ENCODE measurements at places on chromosomes 5 and 9.
A peak's percentile ranks its signal among the peaks of the same experiment; 100 is the strongest.

GRCh38 chr9:134303601-134304000 lies 22.7 kb upstream of the RXRA start:
- DNase-seq, result no peak

- DNase-seq, result no peak
Observed at GRCh38 chr9:76266649-76267283, 127.5 kb downstream of the RFK start.

DNA sequence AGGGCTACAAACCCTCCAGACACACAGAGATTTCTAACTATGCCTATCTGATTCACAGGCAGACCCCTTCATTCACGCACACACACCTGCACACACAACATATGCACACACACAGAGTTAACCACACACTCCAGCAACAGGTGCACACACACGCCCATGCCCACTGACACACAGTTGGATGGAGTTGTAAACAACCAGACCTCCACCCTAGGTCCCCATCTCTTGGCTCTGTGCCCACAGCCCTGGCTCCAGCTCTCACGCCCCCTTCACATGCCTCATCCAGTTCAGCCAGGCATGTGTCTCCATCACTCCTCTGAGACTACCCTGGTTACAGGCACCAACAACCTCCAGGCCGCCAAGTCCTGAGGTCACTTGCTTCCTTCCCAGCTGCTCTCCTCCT lies 61.1 kb downstream of the PSD2 start:
- no peak for DNase-seq

DNA sequence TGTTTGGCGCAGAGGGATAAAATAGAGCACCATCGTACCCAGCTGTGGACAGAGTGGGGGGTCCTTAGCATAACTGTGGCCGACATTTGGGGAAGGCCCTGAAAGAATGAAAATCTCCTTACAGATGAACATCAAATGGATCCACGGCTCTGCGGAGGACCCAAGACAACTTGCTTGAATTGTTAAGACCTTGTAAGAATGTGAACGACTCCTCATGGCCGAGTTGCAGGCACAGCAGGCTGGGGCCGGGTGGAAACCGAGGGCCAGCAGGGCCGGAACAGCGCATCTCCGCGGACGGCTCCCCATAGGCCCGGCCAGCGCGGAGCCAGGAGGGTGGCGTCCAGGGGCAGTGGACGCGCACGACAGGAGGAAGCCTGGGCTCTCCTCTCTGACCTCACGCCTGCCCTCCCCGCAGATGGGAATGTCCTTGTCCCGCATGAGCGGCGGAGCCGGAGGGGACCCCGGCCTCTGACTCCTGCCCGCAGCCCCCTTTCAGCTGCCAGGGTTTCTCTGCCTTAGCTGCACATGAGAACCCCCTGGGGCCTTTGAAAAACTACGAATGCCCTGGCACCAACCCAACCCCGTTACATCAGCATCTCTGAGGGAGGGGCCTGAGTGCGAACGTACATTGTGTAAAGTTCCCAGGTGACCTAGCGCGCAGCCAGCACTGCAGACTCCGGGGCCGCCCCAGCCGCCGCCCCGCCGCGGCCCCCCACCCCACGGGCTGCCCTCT lies 36.2 kb upstream of the PTCH1 start:
- no peak for DNase-seq

- DNase-seq, result no peak
Observed at GRCh38 chr5:151719228-151720000, 32.7 kb upstream of the SPARC start.

- DNase-seq, result no peak
Observed at GRCh38 chr5:16792598-16793275, 143.4 kb downstream of the MYO10 start.

DNA sequence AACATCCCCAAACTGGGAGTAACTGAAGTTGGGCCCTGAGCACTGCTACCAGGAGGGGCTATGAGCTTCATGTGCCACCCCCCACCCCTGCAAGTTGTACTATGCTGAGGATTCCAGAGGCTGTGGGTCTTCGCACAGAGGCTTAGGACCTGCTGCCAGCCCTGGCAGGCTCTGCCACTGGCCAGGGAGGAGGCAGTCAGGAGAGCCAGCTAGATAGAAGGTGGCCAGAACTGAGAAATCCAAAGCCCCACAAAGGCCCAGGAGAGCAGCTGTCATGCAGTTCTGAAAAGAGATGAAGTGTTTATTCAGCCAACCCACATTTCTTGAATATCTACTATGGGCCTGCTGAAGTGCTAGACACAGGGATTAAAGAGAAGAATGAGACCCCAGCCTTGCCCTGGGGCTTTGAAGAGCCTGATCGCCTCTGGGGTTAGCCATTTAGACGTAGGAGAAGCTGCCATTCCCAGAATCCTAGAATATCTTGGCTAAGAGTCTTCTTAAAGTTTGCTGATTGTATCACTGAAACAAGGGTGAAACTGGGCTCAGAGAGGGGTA lies 1.4 kb downstream of the ALAD start:
- DNase-seq, result no peak

DNA sequence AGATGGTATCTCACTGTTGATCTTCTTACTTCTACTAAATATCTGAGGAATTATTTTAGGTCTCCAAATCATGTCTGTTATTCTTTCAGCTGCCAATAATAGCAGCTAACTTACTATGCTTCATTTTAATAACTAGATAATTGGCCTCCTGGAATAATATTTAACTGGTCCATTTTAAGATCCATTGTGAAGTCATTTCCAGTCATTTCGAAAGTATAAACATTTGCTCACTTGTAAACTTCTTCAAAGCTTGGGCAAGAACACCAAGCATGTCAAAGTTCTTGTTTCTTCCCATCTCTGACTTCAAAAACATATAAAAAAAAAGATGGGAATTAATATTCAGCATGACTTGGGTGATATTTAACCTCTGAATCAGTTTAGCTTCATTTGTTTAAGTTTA lies 61.4 kb upstream of the MRPS30 start:
- DNase-seq, result no peak

DNA sequence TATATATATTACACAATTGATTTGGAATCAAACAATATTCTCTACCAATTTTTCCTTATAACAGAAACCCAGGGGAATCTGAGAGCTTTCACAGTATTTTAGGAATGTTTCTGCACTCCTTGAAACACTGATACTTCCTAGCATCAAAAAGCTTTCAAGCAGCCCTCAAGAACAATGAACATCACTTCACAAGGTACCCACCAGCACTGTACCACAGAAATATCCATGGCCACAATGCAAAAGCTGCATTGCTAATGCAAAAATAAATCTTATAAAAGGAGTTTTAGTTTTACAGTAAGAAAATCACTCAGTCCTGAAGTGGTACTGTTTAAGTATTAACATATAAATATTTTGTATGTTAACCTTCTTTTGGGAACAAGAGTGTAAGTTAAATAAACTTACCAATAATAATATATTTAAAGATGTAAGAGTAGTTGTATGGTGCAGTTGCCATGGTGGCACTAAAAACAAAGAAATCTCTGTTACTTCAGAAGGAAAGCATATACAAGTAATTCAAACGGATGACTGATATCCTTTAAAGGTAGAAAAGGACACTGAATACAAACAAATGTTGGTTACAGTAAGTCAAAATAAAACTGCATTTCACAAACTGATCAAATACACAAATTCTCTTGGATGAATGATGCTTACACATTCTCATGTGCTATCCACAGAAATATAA lies 8.6 kb downstream of the RAB14 start:
- DNase-seq, result no peak

DNA sequence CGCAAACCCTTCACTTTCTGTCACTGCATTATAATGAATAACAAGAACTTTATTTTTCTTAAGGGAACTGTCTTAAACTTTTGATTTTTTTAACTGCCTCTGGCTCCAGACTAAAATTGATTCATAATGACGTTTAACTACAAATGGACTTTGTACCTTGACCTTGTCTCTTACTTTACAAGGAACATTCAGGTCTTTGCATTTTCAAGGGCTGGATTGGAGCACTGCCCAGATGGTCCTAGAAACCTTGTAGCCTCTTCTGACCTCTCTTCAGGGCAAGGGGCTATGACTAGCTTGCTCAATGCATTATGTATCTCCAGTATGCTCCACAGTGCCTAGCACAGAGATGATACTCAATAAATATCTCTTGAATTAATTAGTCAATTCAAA lies 612.6 kb upstream of the CLINT1 start:
- no peak for DNase-seq

GRCh38 chr9:130854092-130854491 lies 19.0 kb downstream of the ABL1 start:
- DNase-seq, result no peak

GRCh38 chr9:113381909-113382411 lies 5.2 kb upstream of the HDHD3 start:
- no peak for DNase-seq

DNA sequence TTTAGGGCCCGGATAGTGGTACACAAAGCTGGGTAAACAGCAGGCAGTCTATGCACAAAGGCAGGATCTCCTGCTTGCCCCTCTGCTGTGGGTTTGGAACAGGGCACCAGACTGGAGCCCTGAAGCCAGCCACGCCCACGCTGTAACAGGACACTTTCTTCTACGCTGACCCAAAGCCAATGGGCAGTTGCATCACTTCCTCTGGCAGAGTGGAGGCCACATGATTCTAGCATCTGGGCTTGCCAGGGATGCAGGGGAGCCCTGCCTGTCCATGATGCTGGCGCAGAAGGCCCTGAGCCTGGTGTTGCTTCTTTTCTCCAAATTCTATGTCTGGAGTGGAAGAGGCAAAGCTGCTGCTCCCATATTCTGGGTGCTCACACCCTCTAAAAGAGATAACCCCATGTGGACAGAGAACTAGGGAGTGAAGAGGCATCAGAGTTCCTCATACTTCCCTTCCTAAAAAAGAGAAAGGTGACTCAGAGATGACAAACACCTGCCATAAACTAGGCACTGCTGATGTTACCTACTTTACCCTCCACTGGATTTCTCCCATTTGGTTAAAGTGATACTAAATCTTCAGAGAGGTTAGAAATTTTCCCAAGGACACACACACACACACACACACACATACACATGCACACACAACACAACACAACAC lies 260.3 kb upstream of the KLF4 start:
- DNase-seq, result peak; percentile 86

GRCh38 chr5:6553972-6554371 lies 78.9 kb downstream of the NSUN2 start:
- DNase-seq, result no peak

DNA sequence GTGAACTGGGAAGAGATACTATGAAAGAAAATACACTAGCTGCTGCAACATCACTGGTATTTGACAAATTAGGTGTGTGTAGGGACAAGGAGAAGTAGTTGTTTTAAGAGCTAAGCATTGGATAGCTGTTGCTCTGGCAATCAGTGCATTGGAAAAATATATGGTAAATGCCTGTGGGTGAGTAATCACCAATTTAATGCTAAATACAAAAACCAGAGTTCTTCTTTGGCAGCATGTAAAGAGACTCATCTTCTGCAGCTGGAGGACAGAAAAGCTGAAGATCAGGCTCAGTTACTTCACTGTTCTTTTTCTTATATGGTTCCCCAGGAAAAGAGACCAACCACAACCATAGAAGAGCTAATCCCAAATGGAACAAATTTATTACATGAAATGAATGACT lies 201.8 kb upstream of the MPDZ start:
- DNase-seq, result no peak

GRCh38 chr5:15183520-15183919 lies 311.9 kb upstream of the ANKH start:
- no peak for DNase-seq

- no peak for DNase-seq
Observed at GRCh38 chr5:149614034-149614907, 33.0 kb downstream of the ARHGEF37 start.

GRCh38 chr5:155017610-155018009 lies 4.1 kb downstream of the KIF4B start:
- DNase-seq, result no peak

- DNase-seq, result peak; percentile 65
Observed at GRCh38 chr5:84249918-84250630, 134.6 kb downstream of the EDIL3 start.

DNA sequence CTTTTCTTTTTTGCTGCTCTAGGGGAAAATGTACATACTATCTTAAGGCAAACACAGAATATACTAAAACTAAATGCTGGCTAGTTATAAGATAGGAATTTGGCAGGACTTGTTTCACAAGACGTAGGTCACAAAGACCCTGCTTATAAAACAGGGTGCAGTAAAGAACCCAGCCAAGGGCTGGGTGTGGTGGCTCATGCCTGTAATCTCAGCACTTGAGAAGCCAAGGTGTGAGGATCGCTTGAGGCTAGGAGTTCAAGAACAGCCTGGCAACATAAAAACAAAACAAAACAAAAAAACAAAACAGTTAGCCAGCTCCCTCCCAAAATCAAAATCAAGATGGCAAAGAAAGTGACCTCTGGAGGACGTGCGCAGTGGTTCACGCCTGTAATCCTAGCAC lies 49.5 kb upstream of the DENND4C start:
- DNase-seq, result no peak

- no peak for DNase-seq
Observed at GRCh38 chr5:172726966-172727365, 44.0 kb downstream of the DUSP1 start.

- DNase-seq, result no peak
Observed at GRCh38 chr9:77893706-77894105, 137.9 kb downstream of the GNAQ start.

GRCh38 chr5:164277720-164278119 lies 772.3 kb downstream of the MAT2B start:
- DNase-seq, result peak; percentile 15

- no peak for DNase-seq
Observed at GRCh38 chr9:89305868-89306267, 5.1 kb upstream of the CKS2 start.

- DNase-seq, result no peak
Observed at GRCh38 chr5:134145041-134145757, 30.7 kb downstream of the TCF7 start.

- no peak for DNase-seq
Observed at GRCh38 chr5:140042393-140042642, 781 bp downstream of the NRG2 start.

DNA sequence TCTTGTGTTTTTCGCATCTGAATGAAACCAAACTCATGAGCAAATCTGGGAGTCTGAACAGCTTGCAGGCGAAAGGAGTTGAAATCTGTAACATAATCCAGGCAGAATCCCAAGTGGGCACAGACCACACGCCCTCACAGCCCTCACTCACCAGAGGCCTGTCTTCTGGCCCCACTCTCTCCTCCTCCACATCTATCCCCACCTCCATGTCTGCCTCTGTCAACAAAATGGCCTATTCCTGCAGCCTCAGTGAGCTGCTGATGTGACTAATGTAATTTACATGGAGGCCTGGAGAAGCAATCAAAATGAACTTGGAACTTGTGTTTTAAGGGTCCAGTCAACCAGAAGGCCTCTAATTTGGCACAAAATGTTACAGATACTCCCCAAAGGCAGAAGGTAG lies 136.6 kb downstream of the GNA14 start:
- no peak for DNase-seq

- no peak for DNase-seq
Observed at GRCh38 chr5:6220346-6221088, 157.8 kb downstream of the MED10 start.

Measured in skeletal muscle cell (primary cell).